ENCODE measurements at places on chromosomes 13 and 19.

DNA sequence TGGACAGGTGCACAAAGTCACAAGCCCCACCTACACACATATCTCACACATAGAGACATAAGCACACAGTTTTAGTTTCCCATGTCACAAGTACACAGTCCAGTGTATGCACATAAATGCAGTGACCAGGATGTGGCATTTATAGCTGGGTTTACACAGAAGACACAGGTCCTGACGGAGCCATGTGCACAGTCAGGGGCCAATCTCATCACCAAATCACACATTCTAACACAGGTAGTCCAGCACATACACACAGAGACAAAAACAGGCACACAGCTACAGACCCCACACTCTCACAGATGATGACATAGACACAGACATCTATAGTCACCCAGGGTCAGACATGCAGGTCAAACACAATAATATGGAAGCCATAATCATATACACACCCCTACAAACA lies 2.1 kb downstream of the NUMBL start:
- no peak for DNase-seq

GRCh38 chr13:54185785-54186184 lies 1157.2 kb downstream of the OLFM4 start:
- no peak for DNase-seq

DNA sequence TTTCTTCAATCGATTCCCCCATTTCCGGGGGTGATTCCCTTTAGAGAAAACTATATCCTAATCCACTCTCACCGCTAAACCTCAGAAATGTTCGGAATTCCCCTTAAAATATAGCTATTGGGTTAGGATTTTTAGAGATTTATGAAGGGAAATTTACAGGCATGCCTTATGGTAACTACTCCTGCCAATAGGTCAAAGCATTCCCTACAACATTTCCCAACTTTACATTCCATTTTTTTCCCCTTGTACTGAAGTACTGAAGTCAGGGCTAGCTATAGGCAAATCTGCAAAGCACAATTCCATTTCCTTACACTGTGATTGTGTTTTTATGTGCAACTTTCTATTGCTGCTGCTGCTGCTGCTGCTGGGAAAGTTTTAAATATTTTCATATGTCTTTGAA lies 2.1 kb downstream of the EDNRB start:
- DNase-seq: no peak

- no peak for DNase-seq
These were observed 543.3 kb upstream of the SPRY2 start for GRCh38 chr13:80884056-80884785.

DNA sequence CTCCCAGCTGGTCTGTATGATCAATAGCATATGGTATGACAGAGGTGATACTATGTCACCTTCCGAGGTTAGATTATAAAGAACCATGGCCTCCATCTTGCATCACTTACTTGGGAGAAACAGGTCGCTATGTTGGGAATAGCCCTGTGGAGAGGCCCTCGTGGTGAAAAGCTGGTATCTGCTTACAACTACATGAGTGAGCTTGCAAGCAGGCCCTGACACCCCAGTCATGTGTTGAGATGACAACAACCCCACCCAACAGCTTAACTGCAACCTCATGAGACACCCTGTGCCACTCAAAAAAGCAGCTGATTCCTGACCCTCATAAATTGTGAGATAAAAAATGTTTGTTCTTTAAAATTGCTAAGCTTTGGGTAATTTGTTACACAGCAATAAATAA lies 18.8 kb downstream of the MTRF1 start:
- DNase-seq: no peak

DNA sequence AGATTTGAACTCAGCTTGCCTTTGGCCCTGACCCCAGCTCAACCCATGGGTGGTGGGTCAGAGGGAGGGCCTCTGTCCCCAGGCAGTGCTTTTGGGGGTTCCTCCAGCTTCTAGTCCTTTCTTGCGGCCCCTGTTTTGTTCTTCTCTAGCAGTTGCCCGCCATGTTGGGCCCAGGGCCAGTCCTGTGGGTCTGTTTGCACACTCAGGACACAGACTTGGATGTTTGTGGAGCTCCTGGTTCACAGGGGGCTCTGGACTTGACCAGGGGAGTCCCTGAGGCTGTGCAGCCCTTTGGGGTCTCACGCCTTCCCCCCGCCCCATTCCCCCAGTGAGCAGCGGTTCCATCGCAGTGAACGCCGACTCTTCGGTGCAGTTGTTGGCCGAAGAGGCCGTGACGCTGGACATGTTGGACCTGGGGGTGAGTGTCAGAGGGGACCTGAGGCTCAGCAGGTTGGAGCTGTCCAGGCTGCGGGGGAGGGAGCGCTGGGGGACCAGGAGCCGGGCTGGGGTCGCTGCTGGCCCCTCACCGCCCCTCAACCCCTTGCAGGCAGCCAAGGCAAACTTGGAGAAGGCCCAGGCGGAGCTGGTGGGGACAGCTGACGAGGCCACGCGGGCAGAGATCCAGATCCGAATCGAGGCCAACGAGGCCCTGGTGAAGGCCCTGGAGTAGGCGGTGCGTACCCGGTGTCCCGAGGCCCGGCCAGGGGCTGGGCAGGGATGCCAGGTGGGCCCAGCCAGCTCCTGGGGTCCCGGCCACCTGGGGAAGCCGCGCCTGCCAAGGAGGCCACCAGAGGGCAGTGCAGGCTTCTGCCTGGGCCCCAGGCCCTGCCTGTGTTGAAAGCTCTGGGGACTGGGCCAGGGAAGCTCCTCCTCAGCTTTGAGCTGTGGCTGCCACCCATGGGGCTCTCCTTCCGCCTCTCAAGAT lies 2.5 kb downstream of the ATP5F1D start:
- DNase-seq: peak; percentile 88

GRCh38 chr13:76331943-76332712 lies 554.1 kb downstream of the KCTD12 start:
- no peak for DNase-seq

DNA sequence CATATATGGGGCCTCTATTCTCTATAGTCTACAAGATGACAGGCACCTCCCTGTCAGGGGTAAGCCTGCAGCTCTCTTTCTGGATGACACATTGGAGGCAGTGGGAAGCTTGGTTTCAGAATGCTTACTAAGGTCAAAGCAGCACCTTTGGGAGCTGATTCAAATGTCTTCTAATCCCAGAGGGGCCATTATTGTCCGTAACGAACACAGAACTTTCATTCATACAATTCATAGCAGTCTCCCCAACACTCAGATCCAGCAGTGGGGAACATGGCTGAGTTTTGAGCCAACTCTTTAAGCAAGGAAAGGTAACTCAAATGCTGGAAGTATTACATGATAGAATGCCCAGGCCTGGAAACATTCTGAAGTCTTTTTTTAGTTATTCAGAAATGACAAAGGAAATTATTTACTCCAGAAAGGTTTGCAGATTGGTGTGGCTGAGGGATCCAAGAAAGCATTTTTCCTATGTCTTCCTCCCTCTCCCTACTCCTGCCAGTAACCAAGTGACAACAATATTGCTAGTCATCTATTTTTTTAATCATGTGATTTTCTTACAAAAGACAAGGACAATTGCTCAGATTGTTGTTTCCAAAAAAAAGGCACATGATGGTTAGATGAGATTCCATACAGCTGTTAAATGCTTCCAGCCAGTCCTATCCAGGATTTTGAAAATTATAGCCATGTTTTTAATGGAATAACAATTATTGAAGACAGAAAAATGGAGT lies 118.7 kb downstream of the FOXO1 start:
- DNase-seq: no peak

- no peak for DNase-seq
These were observed 460.6 kb downstream of the FGF14 start for GRCh38 chr13:101941095-101941783.

- no peak for DNase-seq
These were observed 102.5 kb downstream of the COL4A2 start for GRCh38 chr13:110409581-110409992.

DNA sequence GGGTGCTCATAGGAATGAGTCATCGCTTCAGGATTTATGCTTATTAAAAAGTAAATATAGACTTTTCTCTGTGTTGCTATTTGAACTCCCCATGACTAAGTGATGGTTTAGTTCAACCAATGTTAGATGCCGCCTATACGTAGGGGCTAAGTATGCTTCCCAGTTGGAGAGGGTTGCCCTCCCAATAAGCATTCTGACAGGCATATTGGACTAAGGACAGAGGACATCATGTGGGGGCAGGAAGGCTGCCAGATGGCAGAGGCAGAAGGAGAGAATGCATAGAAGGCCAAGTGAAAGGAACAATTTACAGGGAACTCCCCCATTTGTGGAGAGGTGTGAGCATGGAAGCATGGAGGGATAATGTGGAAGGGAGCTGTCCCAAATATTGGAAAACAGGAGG lies 318.4 kb upstream of the OBI1 start:
- DNase-seq: no peak

DNA sequence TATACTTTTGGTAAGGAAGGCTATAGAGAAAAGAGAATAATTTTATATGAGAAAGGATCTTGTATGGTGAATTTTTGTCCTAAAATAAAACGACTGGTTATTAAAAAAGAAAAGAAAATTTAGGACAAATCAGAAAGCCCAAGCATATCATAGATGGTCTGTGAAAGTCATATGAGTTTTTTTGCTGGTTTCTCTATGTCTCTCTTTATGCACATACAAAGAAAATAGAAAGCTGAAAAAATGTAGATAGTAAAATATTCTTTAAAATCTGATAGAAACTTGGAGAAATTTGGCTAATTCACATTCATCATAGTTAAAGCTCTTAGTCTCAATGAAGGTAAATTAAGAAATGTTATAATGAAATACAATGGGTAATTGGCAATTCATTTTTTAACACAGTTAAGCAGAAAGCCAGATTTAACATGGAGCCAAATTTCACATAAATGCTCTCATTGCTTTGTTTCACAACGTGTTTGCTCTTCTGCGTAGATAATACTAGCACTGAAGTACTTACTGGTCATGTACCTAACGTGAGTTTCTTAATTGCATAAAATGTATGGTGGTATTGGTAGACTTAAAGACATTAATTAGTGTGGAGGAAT lies 621.5 kb upstream of the ATXN8OS start:
- no peak for DNase-seq

- no peak for DNase-seq
These were observed 53.7 kb upstream of the MAB21L1 start for GRCh38 chr13:35530147-35530546.

DNA sequence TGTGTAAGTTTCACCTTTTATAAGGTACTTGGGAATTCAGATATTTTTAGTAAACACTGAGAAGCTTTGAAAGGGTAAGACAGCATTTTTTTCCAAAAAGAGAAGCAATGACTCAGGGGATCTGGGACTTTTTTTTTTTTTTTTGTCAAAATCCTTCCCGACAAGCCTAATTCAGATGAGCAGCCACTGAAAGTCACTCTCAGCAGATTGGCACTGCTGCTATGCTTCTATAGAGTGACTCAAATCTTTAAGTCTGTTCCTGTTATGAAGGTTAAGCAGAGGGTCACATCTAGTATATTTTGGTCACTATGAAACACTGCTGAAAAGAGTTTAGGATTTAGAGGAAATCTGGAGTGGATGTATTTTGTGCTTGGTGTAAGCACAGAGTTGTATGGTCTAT lies 571.1 kb downstream of the MYO16 start:
- no peak for DNase-seq

GRCh38 chr19:22735911-22736645 lies 47.9 kb downstream of the ZNF99 start:
- no peak for DNase-seq

- DNase-seq: no peak
These were observed 531.9 kb downstream of the KLF12 start for GRCh38 chr13:73602295-73602694.

DNA sequence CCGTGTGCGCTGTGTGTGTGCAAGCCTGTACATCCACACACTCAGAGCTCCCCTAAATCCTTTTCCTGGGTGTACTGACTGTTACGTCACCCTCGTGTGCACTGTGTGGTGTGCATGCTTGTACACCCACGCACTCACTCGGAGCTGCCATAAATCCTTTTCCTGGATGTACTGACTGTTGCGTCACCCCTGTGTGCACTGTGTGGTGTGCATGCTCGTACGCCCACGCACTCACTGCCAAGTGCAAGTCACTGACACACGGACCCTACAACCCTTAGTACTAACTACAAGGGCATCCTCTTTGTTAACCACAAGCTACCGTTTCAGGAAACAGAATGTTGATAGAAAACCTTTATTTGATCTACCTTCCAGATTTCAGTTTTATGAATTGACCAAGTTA lies 983.4 kb downstream of the EFNB2 start:
- DNase-seq: no peak

GRCh38 chr19:6465006-6465405 lies 935 bp downstream of the CRB3 start:
- DNase-seq: no peak

DNA sequence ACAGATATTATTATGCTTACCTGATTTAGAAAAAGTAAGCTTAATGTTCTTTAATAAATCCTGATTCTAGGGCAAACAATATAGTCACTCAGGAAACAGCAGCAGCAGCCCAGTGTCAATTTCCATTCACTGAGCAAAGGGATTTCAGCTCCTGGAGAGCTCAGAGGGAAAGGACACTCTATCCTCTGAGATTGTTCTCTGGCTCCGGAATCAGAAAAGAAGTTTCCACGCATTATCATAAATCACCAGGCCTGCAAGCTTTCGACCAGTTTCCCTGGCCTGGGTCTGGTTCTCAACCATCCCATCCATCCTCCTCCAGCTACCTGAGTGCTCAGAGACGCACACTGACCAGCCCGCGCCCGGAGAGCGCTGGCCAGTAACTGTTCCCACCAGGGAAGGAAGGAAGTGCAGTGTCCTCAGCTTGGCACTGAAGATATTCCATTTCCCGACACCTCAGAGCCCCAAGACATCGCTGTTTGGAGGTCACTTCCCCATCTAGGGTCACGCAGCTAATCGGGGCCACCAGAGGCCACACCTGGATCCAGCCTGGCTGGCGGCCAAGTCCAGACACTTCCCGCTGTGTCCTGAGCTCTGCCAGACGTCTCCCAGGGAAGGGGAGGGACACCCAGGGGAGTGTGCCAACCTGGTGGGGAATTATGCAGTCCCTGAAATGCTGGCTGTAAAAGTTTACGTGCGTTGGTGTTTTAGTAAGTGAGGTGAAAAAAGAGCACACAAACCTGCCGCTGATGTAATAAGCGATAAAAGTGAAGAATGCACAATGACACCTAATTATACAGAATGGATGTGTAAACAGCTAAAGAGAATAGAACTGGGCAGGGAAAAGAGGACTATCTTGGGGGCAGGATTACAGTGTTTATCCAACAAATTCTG lies 29.1 kb downstream of the EPS15L1 start:
- DNase-seq: no peak

GRCh38 chr19:11539495-11540365 lies 1.1 kb downstream of the CNN1 start:
- no peak for DNase-seq

DNA sequence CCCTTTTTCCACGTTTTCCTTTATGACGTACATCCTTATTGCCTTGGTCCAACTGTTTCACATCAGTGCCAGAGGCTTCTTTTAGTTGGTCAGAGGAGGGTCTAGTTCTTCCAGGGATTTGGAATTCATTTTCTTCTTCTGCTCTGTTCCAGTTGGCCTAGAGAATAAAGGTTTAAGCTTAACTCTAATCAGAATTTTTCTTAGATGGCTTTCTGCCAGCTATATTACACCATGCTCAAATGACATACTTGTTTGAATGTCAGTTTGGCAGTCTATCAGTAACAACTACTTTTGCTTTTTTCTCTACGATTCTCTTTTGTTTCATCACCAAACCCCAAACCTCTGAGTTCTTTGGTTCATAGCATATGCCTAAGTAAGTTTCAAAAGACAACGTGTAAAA lies 16.8 kb downstream of the SPART start:
- no peak for DNase-seq

Measured in CD8-positive, alpha-beta T cell (primary cell).